MG63 (cell line): ENCODE measurements at places on chromosomes 11 and 22. TPM values are rescaled to one million over a fixed set of nuclear protein-coding genes. Genes with fewer than 3 reads are reported as not detected.

Gene CYP2D6
- total RNA-seq: 0.91 and 2.7 TPM in 2 replicates

Gene SGSM1
- total RNA-seq: not detected in 2 replicates

Gene TENM4
- not detected in 2 replicates for total RNA-seq

Gene GSTP1
- 280 and 743 TPM in 2 replicates for total RNA-seq

Gene NRGN
- total RNA-seq: 0.23 TPM in 1 of 2 replicates, not detected in the other

Gene MMP8
- not detected in 2 replicates for total RNA-seq

Gene RIMBP3B
- 0.03 and 1.3 TPM in 2 replicates for total RNA-seq

Gene CYTH4
- 0.36 TPM in 1 of 2 replicates, not detected in the other for total RNA-seq

DNA sequence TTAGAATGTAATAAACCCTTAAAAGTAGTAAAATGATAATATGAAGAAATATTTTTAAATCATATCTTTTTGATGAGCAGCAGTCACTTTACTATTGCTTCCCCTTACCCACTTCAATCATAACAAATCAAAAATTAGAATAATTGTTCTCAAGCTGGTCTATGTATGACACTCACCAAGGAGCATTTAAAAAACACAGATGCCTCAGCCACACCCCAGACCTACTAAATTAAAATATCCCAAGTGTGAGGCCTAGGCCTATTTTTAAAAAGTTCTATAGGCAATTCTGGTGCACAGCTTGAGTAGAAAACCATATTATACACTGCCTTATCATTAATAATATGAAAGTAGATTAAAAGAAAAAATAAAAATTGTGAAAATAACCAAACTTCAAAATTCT, 15.2 kb downstream of the KIF18A start:
- no peak for DNase-seq

DNA sequence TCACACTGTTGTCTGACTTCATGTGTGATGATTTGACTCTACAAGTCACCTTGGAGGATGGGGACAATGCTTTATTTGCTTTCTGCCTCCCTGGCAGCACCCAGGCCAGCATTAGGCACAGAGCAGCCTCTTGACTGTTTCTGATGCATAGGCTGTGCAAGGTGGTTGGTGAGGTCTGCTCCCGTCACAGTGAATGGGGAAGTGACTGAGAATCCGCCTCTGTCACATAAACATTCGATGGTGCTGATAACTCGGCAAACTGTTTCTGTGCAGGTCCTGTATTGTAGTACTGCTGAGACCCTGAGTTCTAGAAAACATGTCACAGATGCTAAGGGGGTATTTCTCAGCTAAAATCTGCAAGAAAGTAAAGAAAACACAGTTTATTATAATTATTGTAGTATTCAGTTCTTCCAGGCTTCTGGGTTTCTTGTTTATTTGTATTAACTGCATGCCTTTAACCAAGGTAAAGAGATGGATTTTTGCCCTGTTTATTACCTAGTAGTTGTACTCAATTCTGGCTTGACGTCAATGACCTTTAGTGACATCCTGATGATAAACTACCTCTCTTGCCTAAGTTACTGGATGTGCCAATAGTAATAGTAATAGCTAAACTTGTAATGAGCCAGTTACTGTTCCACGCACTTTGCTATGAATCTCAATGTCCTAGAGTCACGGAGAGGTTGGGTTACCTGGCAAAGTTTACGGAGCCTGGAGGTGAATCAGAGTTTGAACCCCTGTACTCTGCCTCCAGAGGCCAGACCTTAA, 24.8 kb upstream of the RCN1 start:
- DNase-seq: no peak

DNA sequence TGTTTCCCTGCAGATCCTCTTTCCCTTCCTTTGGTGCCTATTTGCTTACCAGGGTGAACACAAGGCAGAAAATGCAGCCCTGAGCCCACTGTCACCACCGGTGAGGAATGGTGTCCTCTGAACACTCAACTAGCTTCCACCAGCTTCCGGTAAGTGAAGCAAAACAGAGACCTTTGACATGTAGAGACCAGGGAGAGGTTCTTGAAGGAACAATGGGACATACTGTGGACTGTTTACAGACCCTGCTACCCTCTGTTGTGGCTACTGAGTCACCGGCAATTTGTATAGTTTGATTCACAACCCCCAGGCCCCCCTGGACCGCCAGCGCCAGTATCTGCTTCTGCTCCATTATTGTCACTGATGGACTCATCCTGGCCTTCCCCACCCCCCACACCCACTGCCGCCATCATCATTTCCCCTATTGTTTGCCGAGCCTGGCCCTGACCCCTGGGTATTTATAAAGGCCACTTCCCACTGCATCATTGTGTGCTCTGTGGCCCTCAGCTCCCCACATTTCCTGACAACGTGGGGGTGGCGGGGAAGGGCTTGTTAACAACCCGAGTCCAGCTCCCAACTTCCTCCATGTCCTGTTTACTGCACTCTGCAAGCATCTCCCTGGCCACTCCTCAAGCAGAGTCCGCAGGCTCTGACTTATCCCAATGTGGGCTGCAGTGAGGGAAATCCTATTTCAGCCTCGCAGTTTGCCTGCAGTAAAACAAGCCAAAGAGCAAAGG, 252.9 kb downstream of the ETS1 start:
- DNase-seq: no peak

DNA sequence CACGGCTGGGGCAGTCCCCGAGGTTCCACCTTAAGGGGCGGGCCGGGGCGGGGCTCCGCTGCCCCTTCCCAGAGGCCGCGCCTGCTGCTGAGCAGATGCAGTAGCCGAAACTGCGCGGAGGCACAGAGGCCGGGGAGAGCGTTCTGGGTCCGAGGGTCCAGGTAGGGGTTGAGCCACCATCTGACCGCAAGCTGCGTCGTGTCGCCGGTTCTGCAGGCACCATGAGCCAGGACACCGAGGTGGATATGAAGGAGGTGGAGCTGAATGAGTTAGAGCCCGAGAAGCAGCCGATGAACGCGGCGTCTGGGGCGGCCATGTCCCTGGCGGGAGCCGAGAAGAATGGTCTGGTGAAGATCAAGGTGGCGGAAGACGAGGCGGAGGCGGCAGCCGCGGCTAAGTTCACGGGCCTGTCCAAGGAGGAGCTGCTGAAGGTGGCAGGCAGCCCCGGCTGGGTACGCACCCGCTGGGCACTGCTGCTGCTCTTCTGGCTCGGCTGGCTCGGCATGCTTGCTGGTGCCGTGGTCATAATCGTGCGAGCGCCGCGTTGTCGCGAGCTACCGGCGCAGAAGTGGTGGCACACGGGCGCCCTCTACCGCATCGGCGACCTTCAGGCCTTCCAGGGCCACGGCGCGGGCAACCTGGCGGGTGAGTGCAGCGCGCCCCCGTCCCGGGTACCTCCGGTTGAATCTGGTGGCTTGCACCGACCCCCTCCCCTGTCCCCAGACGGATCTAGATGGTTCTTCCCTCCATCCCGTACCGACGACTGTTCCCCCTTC, at the start of gene SLC3A2:
SLC3A2 (plus strand) TSS at position 94 of the 776 bp plus-strand sequence; CDS start at position 222, 128 bp downstream.
- DNase-seq: peak; percentile 95

GRCh38 chr11:27532652-27533325, 26.2 kb upstream of the LIN7C start:
- DNase-seq: no peak

DNA sequence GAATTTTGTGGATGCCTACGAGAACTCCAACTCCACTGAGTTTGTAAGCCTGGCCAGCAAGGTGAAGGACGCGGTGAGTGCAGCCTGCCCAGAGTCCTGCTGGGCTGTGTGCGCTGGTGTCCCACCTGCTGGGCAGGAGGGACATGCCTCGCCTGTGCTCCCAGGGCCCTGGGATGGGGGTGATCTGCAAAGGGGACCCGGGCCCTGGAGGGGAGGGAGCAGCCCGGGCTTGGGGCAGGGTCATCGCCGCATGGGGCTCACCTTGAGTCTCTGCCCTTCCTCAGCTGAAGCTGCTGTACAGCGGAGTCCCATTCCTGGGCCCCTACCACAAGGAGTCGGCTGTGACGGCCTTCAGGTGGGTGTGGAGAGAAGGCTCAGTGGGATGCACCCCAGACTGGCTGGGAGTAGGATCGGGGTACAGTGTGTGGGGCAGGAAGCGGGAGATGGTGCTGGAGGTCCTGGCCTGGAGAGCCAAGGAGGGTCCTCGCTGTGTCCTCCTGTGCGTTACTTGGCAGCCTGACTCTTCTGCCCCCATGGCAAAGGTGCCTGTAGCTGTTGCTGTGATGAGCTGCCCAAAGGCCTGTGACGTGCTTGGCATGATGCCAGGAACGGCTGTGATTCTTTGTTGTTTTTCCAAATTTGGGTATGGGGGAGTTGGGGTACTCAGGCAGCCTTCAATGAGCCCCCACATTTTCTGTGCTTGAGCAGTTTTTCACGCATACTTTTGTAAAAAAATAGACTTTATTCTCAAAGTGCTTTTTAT, 29.2 kb downstream of the ST14 start:
- DNase-seq: no peak

GRCh38 chr11:125148743-125149142, 15.8 kb upstream of the PKNOX2 start:
- DNase-seq: no peak

DNA sequence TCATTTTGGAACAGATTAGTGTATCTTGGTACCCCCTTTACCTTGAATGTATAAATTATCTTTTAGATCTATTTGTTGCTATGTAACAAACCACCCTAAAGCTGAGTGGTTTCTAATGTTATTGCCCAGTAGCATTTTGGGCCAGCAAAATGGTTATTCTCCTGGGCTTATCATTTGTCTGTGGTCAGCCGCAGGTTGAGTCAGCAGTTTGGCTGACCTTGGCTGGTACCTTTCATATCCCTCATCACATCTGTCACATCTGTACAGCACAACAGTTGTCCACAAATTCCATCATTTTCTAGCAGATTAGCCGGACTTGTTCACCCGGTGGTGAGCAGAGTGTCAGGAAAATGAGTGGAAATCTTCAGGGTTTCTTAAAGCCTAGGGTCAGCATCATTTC, 588.5 kb upstream of the ARHGAP42 start:
- DNase-seq: peak; percentile 10

DNA sequence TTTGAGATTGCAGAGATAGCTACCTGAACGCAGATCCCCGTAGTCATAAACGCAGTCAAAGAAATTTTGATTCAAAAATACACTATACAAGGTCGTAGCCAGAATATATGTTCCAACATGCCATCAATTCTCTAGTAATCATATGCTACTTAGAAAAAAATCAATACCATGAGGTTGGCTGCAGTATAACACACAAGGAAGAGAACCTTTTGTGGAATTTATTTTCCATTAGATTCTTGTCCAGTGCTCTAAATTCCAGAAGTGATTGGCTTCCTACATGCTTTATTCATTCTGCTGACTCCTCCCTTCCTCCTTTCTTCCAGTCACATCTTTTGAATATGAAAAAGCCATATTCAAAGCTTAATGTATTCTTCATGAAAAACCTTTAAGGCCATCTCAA, 189.9 kb downstream of the NTM start:
- no peak for DNase-seq

- no peak for DNase-seq
These were observed 27.9 kb downstream of the SBF1 start for GRCh38 chr22:50446708-50447575.

- no peak for DNase-seq
These were observed 26.7 kb downstream of the ASCC2 start for GRCh38 chr22:29811377-29811776.
